Right renal pelvis (tissue), 4 donors: ENCODE measurements at places on chromosomes 6 and 20.

- no peak for DNase-seq
Measured at GRCh38 chr6:41232667-41233066, 4.5 kb downstream of the TREML4 start.

DNA sequence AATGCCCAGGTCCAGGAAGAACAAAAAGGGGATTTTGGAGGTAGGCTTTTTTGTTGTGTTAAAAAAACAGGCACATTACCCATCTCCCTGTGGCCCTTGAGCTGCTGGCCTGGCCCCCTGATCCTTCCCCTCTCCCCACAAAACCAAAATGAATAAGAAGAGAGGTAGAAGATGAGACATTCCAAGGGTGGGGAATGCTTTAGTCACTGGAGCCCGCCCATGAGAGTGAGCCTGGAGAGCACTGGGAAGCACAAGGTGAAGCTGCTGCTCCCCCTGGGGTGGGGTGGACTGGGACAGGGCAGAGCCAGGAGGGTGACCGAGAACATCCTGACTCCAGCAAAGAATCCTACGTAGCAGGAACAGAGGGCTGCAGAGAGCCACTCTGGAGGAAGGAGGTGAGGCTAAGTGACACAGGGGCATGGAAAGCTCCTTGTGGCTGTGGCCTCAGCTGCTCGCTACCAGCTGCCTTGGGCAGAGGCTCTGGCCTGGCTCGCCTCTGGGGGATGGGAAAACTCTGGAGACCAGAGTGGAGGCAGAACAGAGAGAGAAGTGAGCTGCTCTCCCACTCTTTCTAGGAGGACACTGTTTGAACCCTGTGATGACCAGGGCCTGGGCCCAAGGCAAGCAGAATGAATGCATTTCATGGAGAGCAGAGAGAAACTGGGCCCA is 48.3 kb downstream of the AKAP7 start:
- no peak for DNase-seq

- DNase-seq, result no peak
Measured at GRCh38 chr6:25899580-25900408, 25.8 kb upstream of the SLC17A3 start.

DNA sequence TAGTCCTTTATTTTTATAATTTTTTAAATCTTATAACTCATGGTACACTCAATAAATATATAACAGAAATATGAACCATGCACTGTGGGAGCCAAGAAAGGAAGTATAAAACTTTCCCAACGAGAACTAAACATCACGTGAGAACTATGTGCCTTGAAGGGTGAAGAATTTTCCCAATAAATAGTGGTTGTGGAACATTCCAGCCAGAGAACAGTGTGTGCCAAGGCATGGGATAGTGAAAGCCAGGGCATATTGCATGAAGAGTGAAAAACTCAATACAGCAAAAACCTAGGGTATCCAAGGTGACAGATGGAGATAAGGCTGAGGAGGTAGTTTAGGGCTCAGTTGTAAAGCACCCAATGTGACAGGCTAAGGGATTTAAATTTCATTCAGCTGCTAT is 86.1 kb downstream of the SIM1 start:
- no peak for DNase-seq

DNA sequence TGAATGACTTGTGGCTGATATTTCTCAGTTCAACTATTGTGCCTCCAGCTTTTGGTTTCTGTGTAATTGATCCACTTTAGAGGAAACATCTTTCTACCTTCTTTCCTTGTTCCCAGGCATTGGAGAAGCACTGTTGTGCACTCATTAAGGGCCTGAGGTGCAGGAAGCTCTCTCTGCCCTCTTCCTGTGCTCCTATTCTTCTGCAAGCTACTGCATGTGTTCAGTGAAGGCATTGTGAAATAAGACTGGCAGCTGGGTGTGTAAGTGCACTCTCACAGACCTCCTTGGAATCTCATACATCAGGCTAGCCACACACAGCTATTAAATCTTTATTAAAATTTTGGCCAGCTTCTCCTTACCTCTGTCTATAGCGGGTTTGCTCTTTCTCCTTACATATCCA is 177.8 kb downstream of the OGFRL1 start:
- no peak for DNase-seq
